Transverse colon (tissue), 4 donors: ENCODE measurements at places on chromosomes 4 and X. TPM values are rescaled to one million over a fixed set of nuclear protein-coding genes. Genes with fewer than 3 reads are reported as not detected.

GRCh38 chr4:1403177-1403583, 3.1 kb downstream of the NKX1-1 start:
- DNase-seq: no peak

DNA sequence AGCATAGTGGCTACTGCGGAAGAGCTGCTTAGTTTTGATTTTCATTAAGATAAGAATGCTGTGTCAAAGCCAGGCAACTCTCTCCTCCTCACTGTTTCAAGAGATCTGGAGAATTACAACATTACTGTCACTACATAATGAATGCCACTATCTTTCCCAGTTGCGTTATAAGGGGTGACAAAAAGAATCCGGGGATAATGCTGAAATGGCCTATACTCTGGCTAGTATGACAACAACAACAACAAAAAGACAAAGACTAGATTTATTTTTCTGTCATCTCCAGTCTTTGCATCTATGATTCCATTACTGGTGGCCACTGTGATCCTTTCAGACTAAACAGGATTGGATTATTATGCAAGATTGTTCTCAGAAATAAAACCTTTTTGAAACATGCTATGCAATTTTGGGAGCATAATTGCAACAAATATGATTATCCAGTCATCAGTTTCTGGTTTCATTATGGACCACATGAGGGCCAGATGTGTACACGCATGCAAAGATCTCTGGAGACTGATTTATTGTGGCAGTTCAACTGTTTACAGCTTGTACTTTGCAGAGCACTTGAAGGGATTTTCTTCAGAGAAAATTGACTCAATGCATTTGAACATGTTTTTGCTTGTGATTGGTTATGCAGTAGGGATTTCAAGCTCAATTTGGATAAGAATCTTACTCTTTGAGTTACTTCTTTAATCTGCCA, 31.1 kb upstream of the SPANXB1 start:
- no peak for DNase-seq

DNA sequence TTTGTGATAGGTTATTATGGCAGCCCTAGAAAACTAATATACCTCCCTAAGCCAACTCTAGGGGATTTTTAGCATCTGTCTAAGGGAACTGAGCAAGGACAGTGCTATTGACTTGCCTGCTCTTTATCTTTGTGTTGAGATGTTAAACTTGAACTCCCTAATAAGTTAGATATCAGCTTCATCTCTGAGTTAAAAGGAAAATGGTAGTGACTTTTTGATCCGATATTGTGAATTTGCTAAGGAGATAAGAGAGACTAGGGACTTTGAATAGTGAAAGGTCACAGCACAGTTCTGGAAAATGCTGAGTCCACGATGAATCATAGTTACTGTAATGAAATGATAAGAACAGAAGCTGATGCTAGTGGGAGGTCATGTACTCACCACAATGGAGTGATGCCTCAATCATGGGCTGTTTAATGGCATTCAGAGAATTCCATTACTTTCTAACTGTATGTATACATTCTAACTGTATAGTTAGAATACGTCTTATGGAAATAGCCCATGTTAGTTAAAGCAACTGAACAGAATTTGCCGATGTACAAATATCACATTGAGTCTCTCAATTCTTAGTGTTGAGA, 147.2 kb downstream of the GLRA3 start:
- no peak for DNase-seq

TLR2 gene
- total RNA-seq: 12.1 TPM

CT83 gene
- total RNA-seq: not detected
